ENCODE measurements at places on chromosomes 11 and 22.

DNA sequence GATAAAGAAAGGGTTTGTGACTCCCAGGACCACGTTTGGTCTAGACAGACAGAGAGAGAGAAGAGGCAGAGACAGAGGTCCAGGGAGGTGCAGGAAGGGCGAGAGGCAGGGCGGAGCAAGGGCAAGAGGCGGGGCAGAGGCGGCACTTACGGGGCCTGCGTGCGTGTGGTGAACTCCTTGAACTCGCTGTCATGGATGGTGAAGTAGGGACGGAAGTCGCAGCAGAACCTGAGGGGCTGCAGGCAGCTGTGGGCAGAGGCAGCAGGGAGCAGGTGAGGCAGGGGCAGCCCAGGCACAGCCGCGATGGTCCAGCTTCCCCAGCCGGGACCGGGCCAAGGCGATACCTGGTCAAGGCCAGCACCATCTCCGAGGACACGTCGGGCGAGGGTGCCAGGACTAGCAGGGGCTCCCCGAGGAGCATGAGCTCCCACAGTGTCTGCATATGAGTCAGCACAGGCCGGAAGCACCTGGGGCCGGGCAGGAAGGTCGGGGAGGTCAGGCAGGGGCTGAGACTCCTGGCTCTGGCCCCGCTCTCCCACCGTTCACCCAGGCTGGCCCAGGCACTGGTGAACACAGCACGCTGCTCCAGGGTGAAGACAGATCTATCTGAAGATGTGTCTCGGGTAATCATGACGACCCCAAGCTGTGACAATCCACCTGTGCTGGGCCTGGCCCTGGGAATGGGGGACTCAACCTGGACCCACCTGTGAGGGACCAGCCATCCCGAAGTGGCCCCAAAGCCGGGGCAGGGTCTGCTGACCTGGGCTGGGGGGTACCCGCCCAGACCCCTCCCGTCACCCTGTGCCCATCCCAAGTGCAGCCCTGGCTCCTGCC is 7.2 kb upstream of the PLXNB2 start:
- DNase-seq: peak; percentile 68

- DNase-seq: no peak
These were observed 26.9 kb downstream of the SLC6A5 start for GRCh38 chr11:20626279-20626678.

GRCh38 chr11:132208477-132209055 is 838.2 kb downstream of the NTM start:
- no peak for DNase-seq

DNA sequence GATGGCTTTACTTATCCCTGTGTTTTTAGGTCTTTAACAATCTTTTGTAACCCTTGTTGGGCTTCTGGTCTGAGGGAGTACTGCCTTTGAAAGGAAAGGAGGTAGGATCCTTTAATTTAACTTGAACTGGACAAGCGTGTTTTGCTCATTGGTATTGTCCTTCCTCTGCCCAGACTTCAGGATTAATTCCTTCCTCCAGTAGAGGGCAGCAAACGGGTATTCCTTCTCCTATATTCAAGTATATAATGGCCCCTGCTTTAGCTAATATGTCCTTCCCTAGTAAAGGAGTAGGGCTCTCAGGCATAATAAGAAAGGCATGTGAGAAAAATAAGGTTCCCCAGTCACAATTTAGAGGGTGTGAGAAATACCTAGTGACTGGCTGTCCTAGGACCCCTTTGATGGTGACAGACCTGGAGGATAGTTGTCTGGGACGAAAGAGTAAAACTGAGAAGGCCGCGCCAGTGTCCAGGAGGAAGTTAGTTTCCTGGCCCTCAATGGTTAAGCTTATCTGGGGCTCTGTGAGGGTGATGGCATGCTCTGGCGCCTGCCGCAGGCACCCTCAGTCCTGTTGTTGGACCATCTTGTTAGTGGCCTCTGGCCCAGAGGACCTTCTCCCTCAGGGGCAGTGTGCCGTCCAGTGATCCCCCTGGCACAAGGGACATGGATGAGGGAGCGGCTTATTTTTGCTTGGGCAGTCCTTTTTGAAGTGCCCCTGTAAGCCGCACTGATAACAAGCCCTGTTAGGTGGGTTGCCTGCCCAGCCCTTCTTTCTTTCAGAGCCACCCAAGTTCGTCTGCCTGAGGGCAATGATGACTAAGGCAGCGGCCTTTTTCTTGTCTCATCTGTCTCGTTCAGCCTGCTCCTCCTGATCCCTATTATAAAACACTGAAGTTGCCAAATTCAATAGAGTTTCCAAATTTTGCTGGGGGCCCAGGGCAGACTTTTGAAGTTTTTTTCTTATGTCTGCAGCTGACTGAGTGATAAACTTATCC is 51.8 kb downstream of the C11orf71 start:
- peak; percentile 21 for DNase-seq

- DNase-seq: no peak
These were observed 19.2 kb downstream of the NPTXR start for GRCh38 chr22:38824585-38824984.

DNA sequence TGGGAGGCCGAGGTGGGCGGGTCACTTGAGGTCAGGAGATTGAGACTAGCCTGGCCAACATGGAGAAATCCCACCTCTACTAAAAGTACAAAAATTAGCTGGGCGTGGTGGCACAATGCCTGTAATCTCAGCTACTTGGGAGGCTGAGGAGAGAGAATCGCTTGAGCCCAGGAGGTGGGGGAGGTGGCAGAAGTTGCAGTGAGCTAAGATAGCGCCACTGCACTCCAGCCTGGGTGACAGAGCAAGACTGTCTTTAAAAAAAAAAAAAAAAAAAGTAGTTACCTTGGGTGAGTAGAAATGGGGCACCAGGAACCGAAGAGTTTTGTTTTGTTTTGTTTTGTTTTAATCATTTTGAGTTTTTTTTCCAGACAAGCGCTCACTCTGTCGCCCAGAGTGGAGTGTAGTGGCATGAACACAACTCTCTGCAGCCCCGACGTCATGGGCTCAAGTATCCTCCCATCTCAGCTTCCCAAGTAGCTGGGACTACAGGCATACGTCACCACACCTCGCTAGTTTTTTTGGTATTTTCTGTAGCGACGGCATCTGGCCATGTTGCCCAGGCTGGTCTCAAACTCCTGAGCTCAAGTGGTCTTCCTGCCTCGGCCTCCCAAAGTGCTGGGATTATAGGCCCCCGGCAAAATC is 15.8 kb downstream of the THAP12 start:
- DNase-seq: no peak

- no peak for DNase-seq
These were observed 2.2 kb downstream of the CALCA start for GRCh38 chr11:14969901-14970323.

GRCh38 chr22:37533995-37534394 is 14.8 kb upstream of the CARD10 start:
- DNase-seq: no peak

DNA sequence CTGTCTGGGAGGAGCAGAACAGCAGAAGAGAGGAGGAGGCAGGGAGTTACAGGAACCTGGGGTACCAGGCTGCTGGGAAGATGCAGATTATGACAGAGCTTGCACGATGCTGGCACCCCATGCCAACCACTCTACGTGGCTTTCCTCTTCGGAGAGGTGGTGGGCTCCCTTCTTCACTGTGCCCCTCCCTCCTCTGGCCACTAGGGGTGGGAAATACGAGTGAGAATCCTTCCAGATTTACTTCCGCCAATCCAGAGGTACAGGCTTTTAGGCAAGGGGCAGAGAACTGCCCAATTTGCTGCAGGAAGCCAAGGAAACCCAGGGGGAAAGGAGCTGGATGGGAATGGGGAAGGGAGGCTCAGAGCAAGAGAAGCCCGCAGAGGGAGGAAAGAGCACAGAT is 12.3 kb downstream of the HYOU1 start:
- DNase-seq: no peak

DNA sequence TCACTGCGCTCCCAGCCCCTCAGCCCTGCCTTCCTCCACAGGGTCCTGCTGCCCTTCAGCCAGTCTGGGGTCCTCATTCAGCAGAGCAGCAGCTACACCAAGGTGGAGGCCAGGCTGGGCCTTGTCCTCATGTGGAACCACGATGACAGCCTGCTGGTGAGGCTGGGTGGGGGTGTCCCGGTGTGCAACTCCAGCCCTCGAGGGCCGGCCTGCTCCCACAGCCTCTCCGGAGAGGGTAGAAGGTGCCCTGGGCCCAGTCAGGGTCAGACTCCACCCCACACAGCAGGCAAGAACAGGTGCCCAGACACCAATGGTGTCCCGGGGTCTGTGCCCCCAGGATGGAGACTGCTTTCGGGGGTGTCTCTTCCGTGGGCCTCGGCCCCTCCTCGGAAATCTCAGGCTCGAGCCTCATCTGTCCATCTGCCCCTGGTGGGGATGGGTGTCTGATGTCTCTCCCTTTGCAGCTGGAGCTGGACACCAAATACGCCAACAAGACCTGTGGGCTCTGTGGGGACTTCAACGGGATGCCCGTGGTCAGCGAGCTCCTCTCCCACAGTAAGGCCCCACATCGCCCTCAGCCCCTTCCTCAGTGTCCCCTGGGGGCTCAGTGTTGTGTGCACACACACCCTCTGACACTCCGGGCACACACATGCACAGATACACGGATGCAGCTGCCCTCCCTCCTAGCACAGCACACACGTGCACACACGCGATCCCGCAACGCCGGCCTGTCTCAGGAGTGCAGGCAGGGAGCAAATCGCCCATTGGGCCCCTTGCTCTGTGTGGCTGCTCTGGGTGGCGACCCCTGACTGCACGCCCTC is 4.9 kb downstream of the MUC5AC start:
- DNase-seq: no peak

GRCh38 chr11:72754149-72754543 is 1.9 kb upstream of the ARAP1 start:
- no peak for DNase-seq

DNA sequence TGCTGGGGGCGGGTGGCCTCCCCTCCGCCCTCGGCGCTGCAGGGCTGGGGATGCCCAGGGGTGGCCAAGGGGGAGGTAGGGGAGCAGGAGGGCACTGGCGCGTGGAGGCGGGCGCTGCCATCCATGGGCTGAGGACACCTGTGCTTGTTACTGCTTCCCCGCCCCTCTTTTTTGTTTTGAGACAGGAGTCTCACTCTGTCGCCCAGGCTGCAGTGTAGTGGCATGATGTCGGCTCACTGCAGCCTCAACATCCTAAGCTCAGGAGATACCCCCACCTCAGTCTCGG is 683 bp upstream of the FADS3 start:
- DNase-seq: no peak

Data from stimulated activated CD4-positive, alpha-beta T cell treated with anti-CD3 and anti-CD28 coated beads, Interleukin-1b, Interleukin-23, amount 100 ng/mL, for 4 hours (primary cell).